ENCODE measurements at places on chromosomes 6 and 20. TPM values are rescaled to one million over a fixed set of nuclear protein-coding genes. Genes with fewer than 3 reads are reported as not detected.

Gene MTCH1
- 202 TPM for total RNA-seq

Gene KIF25
- 0.37 TPM for total RNA-seq

Gene DNAAF9
- total RNA-seq = 16.9 TPM

Gene SLC23A2
- 58.3 TPM for total RNA-seq

Gene KCNK16
- total RNA-seq = not detected

GRCh38 chr6:28974505-28974904 is 30.6 kb downstream of the ZNF311 start:
- DNase-seq = no peak

GRCh38 chr6:149482545-149483333 is 2.1 kb downstream of the ZC3H12D start:
- DNase-seq = no peak

GRCh38 chr6:55474382-55474781 is 104.6 kb downstream of the HMGCLL1 start:
- no peak for DNase-seq

DNA sequence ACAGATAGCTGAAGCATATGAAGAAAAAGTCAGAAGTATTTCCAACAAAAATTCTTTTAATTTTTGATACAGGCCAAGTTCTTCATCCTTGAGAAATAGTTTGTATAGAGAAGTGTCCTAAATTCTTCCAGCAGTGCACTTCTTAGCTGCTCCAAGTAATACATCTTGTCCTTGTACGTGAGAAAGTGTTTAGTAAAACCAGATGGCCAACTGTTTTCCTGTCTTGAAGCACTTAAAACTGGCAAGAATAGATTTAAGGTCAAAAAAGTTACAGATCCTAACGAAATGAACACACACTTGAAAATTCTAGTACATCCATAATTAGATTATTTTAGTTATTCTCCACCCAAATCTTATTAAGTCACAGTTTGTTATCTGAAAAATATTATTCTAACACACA is 52.2 kb upstream of the HSF2 start:
- DNase-seq = no peak

- DNase-seq = peak; percentile 68
Observed at GRCh38 chr6:154298297-154298696, 58.3 kb downstream of the IPCEF1 start.

- DNase-seq = peak; percentile 91
Observed at GRCh38 chr6:79868098-79868722, 79.1 kb downstream of the ELOVL4 start.

DNA sequence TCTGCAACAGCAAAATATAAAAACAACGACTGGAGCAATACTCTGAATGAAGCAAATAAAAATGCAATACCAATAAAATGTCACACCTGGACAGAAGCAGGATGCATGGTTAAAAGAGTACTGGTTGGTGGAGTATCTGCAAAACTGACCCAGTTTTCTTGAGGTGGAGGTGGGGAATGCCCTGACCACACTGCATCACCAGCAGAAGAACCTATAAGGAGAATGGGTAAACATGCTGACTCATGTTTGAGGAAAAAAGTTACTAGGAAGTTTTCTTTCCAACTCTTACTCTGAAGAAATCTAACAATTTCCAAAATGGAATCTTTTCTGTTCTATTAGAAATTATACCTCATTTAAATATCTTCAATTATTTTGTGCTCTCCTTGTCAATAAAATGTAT is 43.6 kb downstream of the REPS1 start:
- DNase-seq = no peak

GRCh38 chr6:82385961-82386360 is 22.3 kb downstream of the TPBG start:
- no peak for DNase-seq
